Thoracic aorta (tissue), 2 donors: ENCODE measurements at places on chromosomes 12 and 14. TPM values are rescaled to one million over a fixed set of nuclear protein-coding genes. Genes with fewer than 3 reads are reported as not detected.
A peak's percentile ranks its signal among the peaks of the same experiment; 100 is the strongest.

DNA sequence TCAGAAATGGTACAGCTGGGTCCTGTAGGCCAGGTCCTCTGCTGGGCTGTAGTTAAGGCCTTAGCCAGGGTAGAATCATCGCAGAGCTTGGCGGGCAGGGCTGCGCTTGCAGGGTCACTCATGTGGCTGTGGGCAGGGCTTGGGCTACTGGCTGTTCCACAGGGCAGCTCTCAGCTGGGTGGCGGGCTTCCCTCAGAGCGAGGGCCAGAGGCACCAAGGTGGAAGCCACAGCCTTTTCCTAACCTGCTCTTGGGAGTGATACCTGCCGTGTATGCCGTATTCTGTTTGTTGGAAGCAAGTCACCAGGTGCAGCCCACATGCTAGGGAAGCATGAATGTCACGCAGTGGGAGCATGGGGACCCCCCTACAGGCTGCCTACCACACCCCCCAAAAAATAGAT is 69.8 kb upstream of the RIN3 start:
- no peaks in the 10 kb centered on the region for H3K4me1 ChIP-seq
- no peaks in the 10 kb centered on the region for H3K27me3 ChIP-seq

RERG gene
- 120 TPM for total RNA-seq

GRCh38 chr12:88578276-88579160 is 1.8 kb downstream of the KITLG start:
- no peak overlapping the region for H3K27ac ChIP-seq
- H3K27me3 ChIP-seq, result no peaks in the 10 kb centered on the region
- peak overlapping the region; percentile 88 for H3K4me3 ChIP-seq
- H3K36me3 ChIP-seq, result no peaks in the 10 kb centered on the region
- peaks cover 28% of the 10 kb centered on the region for H3K4me1 ChIP-seq
- no peak for DNase-seq

GRCh38 chr14:93533437-93533836 is 102.7 kb downstream of the UNC79 start:
- H3K4me1 ChIP-seq, result no peaks in the 10 kb centered on the region
- no peak for DNase-seq
- H3K4me3 ChIP-seq, result no peak overlapping the region
- H3K27me3 ChIP-seq, result no peaks in the 10 kb centered on the region

SERPINA5 gene
- total RNA-seq, result 4.4 TPM

FAIM2 gene
- total RNA-seq, result 2.8 TPM

PRB2 gene
- not detected for total RNA-seq

LRFN5 gene
- 4.7 TPM for total RNA-seq

WNT1 gene
- total RNA-seq, result 1.2 TPM

DNA sequence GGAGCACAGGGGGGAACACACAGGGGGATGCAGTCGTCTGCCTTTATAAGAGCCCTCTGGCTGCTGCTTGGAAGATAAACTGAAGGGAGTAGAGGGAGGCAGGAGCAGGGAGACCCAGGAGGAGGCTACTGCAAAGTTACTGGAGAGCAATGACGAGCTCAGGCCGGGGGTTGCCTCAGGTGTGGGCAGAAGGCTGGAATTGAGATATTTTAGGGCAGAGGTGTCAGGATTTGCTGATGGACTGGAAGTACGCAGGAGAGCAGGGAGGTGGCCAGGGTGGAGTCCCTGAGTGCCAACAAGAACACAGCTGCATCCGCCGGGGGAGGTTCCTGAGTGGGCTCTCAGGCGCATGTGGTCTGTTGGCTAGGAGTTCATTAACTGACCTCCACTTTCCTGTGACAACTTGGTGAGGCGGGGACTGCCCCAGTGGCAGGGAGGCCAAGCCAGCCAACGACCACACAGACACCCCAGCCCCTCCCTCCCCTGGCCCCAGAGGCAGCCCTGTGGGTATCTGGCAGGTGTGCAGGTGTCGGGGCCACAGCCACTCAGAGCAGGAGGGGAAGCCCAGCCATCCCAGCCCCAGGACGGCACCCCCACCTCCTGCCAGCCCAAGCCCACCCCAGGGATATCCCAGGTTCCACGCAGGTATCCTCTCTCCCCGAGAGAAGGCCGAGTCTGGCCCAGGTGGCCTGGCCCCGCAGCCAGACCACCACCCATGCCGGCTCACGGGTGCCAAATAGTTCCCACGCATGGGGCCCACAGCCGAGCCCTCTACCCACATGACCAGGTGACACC is 85.4 kb downstream of the NCOR2 start:
- H3K36me3 ChIP-seq, result peaks cover 23% of the 10 kb centered on the region
- peaks cover 7% of the 10 kb centered on the region for H3K4me1 ChIP-seq
- DNase-seq, result no peak
